ENCODE measurements at places on chromosomes 3 and 15.

GRCh38 chr3:138282836-138283235 is 46.8 kb downstream of the NME9 start:
- DNase-seq, result no peak

DNA sequence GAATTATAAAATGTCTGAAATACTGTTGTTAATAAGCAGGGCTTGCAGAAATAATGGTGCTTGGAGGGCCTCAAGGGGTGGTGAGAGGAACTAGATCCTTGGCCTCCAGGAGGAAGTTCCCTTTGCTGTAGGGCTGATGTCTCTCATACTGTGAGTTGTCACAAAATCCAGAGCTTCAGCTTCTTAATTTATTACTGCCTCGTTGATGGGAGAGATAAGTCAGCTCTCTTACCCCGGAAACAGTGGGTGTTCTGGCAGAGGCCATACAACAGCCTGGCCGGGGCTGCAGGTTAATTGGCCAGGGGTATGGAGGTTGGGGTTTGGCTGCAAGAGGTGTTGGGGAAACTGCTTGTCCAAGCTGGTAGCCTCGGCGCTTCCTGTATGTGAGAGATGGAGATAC is 15.5 kb downstream of the MAPKAPK3 start:
- no peak for DNase-seq

GRCh38 chr3:139930211-139930610 is 4.8 kb upstream of the CLSTN2 start:
- DNase-seq, result no peak

DNA sequence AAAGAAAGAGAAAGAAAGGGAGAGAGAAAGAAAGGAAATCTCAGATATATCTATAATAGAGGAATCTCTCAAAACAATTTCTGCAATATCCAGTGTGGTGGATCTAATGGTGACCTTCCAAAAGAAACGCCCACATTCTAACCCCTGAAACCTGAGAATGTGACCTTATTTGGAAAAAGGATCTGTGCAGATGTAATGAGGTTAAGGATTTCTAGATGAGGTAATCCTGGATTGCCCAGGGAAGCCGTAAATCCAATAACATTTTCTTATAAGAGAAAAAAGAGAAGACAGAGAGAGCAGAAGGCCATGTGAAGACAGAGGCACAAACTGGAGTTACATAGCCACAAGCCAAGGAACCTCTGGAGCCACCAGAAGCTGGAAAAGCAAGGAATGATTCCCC is 307.6 kb downstream of the ZBTB20 start:
- no peak for DNase-seq

DNA sequence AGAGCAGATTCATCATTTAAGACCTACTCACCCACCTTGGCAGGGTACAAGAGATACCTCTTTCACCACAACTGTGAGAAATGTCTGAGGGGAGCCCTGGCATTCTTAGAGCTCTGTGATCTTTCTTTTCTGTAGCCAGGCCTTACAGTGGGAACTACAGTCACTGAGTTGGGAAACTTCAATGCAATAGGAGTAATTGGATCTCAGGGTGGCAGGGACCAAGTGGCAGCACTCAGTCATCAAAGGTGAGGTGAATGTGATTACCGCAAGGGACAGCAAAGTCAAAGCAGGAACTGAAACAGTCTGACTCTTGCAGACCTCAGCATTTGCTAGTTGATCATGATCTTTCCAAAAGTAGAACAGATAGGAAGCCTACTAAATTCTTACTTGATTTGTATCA is 7.2 kb upstream of the MCF2L2 start:
- peak; percentile 48 for DNase-seq

- no peak for DNase-seq
Measured at GRCh38 chr3:26536955-26537354, 85.6 kb upstream of the LRRC3B start.

DNA sequence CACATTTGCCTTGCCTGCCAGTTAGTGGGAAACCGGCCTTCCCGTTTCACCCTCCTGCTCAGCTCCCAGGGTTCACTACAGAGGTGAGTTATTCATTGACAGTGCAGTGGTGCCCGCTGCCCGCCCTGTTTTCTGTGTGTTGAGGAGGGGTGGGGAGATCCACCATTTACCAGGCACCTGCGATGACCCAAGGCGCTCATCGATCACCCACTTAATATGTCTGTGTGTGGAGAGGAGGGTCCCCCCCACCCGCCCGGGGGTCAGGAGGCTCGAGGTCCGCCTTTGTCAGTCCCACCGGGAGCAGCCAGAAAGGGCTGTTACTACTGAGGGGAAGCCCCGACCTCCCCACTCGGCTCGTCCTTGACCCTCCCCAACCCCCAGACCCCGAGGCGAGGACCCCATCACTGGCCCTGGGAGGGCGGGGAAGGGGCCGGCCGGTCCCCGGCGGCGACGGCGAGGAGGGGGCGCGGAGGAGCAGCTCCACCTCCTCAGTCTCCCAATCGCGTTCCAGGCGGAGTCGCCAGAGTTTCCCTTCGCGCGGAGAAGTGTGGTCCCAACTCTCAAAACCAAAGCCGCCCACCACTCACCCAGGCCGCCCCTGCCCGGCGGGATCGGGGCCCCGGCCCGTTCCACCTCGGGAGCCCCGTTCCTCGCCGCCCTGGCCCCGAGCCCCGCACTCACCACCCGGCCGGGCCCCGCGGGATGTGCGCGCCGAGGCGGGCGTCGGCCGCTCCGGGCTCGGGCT is 1.1 kb downstream of the PLXNB1 start:
- DNase-seq, result no peak

DNA sequence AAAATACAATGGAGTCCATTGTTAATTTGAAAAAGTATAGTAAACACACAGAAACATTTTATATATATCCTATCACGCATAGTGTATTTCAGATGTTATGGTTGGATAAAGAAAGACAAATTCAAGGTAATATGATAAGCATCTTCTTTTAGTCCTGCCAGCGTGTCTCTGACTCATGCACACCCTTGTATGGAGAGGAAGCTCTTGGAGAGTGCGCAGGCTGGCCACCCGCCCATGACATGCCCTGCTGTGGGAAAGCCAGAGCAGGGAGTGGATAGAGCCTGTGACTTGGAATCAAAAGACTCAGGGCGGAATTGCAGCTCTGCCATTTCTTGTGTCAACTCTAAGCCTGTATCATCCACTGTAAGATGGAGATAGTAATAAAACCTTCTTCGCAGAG is 23.0 kb upstream of the COPG1 start:
- no peak for DNase-seq

DNA sequence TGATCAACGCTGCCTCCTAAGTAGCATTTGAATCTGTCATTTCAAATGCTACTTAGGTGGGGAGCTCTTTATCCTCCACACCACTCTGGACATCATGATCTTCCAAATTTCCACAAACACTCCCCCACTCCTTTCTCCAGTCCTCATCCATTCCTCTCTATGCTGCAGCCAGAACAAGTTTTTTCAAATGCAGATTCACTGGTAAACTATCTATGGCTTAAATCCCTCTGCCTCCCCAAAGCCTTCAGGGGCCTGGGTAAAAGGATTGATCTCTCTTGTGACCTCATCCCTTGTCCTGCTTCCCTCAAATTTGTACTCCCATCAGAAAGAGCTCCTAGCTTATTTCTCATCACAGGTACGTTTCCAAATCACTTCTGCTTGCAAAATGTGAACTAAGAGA is 1.3 kb upstream of the AEN start:
- no peak for DNase-seq
